Natural killer cell treated with Interleukin-12 subunit alpha and Interleukin-12 subunit beta and Interleukin-15 and Interleukin-18, amount 100 ng/mL, for 72 hours (primary cell): ENCODE measurements at places on chromosomes 7 and 10.

- DNase-seq: no peak
Measured at GRCh38 chr10:69340695-69341094, 62.4 kb downstream of the HK1 start.

- no peak for DNase-seq
Measured at GRCh38 chr10:70131560-70131937, 1.1 kb downstream of the AIFM2 start.

DNA sequence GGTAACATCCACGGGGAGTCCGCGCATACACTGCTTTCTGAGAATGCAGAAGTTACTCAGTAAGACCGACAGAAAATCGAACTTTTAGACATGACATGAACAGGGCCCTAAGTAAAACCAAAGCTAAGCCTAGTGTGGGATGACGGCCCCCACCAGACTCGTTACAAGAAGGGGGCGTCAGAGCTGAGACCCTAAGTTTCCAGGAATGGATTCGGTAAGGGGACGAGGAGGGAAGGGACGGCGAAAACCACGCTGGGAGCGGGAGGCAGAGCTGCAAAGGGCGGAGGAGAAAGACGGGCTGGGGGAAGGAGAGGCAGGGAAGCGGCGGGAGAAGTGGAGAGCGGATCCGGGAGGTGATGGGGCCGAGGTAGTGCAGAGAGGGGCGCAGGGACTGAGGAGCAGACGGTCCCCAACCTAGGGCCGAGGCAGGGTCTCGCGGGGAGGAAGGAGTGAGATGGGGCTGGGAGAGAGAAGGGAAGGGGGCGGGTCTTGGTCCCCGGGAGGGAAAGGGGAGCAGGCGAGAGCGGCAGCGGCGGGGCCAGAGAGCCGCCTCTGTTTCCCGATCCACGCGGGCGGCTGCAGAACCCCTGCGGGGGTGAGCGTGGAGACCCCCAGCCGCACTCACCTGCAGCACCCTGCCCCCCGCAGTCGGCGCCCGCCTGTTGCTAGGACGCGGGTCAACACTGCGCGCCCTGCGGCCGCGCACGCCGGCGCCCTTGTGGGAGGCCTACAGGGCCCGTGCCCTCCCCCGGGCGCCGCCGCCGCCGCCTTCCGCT is 513 bp downstream of the ODAD2 start:
- DNase-seq: no peak

- peak; percentile 59 for DNase-seq
Measured at GRCh38 chr7:1850111-1850975, 180.3 kb downstream of the ELFN1 start.

DNA sequence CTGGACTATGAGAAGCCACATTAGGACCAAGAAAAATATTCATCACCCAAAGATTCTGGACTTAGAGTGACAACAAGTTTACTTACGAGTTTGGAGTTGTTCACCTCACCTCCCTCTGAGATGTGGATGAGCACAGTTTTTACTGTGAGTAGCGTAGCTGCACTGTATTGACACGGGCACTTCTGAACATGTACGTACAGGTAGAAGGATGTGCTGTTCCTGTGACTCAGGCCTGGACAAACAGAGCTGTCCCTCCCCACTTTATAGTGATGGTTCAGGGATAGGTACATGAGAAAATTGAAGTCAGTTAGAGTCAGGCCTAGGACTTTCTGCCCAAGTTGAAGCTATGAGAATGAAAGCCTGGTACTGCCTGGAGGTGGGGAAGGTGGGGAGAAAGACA is 80.9 kb upstream of the DYNC1I1 start:
- no peak for DNase-seq

GRCh38 chr10:77556990-77557601 is 80.5 kb downstream of the KCNMA1 start:
- DNase-seq: no peak

- no peak for DNase-seq
Measured at GRCh38 chr10:543131-543530, 146.3 kb downstream of the DIP2C start.
